ENCODE measurements at places on chromosomes 1 and 21.

DNA sequence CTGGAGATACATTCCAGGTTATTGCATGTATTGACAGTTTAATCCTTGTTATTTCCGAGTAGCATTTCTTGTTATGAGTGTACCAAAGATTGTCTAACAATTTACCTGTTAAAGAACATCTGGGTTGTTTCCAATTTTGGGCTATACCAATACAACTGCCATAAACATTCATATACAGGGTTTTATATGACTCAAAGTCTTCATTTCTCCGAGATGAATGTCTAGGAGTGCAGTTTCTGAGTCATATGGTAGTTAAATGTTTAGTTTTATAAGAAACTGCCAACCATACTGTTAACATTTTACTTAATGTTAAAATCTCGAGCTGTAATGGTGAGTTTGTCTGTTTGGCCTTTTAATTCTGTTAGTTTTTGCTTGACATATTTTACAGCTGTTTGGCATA lies 10.0 kb downstream of the RAB4A start:
- DNase-seq = no peak

DNA sequence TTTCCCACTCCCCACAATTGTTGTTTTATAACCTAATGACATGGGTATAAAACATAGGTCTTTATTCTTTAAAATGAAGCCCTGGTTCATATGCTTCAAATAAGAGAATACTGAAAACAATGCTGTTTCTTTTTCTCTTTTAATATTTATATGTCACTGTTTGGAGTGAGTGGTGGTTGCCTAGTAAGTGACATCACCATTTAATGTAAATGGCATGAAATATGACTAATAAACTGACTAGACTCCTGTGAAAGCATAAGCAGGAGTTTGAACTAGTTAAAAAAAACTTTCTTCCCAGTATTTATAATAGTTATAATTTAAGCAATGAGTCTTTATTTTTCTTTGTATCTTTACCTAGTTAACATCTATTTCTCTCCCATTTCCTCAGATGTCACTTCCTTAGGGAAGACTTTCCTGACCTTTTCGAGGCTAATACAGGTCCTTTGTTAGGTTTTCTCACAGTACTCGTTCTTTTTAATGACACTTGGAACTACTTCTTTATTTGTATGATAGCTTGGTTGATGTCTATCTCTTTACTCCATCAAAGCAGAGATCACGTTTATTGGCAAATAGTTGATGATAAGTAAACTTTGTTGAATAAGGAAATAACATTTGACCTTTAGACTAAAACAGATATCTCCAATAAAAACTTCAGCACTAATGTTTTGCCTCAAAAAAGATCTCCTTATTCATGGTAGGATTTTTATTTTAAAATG lies 105.4 kb upstream of the PDC start:
- no peak for DNase-seq

DNA sequence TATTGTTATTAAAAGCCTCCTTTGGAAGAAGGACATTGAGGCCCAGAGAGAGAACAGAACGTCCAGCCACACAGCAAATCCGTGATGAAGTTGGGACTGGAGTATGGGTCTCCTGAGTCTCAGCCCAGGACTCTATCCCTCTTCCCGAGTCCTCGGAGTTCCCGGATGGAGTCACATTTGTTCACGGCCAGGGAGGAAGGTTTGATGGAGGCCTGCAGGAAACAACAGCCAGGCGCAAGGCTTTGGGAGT lies 357 bp upstream of the TXLNA start:
- no peak for DNase-seq

- DNase-seq = no peak
Observed at GRCh38 chr1:199931666-199932377, 95.7 kb upstream of the NR5A2 start.

DNA sequence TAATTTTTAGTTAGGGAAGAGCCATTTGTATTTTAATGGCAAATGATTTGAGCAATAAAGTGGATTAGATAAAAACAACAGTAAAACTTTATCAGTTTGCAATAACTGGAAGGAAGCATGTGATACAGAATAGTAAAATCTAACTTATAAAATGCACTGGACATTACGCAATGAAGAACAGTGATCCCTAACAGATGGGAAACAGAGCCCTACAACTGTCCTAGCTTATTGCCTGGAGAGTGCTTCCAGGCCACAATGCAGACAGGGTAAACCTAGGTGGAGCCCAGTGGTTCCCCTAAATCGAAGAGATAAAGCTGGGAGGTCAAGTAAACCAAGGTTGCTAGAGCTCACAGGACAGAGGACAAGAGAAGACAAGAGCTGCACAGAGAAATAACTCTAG lies 7.0 kb downstream of the OMA1 start:
- DNase-seq = no peak

DNA sequence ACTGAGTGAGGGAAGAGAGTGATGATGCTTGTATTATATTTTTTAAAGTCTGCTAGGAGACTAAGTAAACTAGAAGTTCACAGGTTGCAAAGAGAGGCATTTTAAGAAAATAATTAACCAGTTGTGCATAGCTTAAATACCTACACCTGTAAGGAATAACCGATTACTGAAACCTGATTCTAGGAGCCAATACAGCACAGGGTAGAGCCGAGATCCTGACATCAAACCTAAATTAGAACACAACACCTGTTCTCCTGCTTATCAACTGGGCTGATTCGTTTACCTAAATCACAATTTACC lies 54.8 kb downstream of the EPRS1 start:
- no peak for DNase-seq

DNA sequence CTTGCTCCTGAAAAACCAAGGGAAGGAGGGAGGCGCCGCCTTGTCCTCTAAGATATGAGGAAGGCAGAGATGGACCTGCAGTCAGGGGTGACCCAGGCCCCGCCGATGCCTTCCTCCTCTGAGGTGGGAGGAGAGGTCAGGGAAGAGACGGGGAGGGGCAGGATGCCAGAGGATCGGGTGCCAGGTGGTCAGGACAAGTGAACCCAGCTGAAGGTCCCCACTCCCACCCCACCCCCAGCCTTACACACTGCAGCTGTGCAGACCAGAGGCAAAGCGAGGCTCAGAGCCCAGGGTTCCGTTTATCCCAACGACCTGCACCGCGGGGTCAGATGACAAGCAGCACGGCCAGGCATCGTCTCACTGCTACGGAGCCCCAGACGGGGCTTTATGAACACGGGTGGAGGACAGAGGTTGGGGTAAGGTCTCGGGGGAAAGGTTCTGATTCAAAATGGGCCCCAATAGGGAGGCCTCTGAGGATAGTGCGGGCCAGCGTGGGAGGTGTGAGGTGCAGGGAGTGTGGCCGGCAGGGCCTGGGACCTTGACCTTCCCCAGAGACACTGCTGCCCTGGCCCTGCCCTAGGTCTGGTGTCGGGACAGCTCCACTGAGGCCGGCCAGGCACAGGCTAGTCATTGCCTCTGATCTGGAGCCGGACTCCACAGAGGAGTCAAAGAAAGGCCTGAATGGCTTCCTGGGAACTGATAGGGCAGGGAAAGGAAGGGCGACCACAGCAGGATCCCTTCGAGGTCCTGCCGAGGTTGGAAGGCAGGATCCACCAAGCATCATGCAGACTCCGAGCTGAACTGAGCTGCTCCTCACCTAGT lies 112.4 kb downstream of the WDR4 start:
- DNase-seq = no peak

DNA sequence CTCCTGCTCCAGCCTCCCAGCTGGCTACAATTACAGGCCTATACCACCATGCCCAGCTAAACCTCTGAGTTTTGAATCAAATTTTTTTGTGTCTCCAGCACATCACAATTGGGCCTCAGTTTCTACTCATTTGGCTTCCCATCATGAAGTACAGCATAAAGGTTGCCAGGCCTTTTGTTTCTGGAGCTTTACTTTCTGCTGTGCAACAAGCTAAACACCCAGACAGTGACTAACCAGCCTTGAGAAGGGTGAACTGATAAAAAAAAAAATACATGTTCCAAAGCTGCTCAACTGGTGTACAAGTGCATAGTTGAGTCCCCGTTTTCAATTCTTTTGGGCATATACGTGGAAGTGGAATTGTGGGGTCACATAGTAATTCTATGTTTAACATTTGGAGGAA lies 25.1 kb downstream of the TIAM1 start:
- DNase-seq = no peak

- DNase-seq = no peak
Observed at GRCh38 chr1:30603081-30603858, 120.1 kb downstream of the MATN1 start.

DNA sequence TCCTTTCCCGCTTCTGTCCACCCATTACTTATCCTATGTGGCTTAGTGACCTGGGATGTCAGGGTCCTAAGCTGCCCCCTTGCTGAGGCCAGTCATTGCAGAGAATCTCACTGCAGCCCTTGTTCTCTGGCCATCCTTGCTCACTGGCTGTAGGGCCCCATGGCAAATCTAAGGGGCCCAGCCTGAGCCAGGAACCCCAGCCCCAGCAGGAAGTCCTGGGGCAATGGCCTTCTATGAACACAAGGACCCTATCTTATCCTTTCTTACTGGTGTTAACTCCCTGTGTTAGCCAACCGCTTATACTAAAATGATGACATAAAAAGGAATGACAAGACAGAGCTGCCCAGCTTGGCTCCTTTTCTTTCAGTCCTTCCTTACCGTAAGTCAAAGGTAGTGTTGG lies 29.9 kb downstream of the DHCR24 start:
- DNase-seq = no peak

DNA sequence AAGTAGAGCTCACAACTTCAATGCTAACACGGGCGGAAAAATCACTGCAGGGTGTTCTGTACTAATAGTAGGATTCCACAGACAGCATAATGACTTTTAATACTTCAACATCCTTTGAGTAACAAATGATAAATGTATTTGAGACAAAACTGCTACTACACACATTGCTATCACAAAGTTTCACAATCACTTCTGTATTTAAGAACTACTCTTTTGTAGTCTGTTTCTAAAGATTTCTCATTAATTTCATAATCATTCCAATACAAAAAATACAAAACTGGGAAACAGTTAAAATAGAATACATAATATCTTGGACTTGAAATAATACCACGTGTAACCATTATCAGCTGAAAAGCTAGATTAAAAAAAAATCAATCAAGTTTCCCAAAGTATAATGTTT lies 2.7 kb downstream of the HMGN1 start:
- no peak for DNase-seq

GRCh38 chr1:227948493-227949260 lies 945 bp upstream of the WNT9A start:
- DNase-seq = no peak

- DNase-seq = no peak
Observed at GRCh38 chr1:193694741-193695140, 508.3 kb upstream of the B3GALT2 start.

DNA sequence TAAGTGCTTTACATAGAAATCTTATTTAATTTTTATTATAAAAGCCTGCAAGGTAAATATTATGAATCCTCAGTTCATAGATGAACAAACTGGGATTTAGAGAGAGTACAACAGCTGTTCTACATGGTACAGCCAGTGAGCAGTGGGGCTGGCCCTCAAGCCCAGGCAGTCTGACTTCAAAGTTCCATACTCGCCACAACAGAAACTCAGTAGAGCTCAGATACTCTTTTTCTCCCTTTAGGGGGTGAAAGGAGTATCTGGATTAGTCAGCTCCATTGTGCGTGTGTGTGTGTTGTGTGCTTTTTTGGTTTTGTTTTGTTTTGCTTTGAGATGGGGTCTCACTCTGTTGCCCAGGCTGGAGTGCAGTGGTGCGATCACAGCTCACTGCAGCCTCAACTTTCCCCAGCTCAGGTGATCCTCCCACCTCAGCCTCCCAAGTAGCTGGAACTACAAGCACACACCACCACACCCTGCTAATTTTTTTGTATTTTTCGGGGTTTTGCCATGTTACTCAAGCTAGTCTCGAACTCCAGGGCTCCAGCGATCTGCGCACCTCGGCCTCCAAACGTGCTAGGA lies 378.5 kb downstream of the SMYD3 start:
- DNase-seq = no peak

GRCh38 chr1:212412374-212412773 lies 2.3 kb downstream of the PACC1 start:
- no peak for DNase-seq

DNA sequence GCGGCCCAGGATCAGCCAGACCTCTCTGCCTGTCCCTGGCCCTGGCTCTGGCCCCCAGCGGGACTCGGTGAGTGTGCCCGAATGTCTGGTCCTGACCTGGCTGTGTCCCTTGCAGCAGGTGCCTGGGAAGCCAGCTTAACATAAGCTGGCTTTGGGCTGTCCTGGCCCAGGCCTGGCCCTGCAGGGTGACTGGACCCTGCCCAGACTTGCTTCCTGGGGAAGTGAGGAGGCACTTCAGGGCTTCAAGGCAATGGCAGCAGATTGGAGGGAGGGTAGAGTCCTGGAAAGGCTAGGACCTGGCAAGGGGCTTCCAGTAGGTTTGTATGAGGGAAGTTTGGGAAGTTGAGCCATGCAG lies 16.4 kb downstream of the RPS6KA1 start:
- DNase-seq = no peak

DNA sequence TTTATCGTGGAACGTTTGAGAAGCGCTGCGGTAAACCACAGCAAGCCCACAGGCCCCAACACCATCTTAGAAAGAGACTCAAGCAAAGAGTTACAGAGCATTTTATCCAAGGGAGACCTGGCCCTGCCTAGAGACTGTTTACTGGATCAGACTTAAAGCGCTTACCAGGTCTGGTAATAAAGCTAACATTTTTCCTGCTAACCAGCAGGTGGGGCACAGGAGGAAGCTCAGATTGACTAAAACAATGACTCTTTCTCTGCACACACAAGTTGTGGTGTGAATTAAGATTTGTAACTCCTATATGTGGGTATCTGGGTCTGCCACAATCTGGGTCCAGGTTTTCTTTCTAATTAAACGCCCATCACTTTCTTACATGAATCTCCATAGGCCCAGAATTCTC lies 136.5 kb upstream of the ETS2 start:
- DNase-seq = no peak

GRCh38 chr1:185961664-185962063 lies 227.5 kb downstream of the HMCN1 start:
- no peak for DNase-seq
